Lung (tissue), 17 donors: ENCODE measurements at places on chromosomes 11 and 22. TPM values are rescaled to one million over a fixed set of nuclear protein-coding genes. Genes with fewer than 3 reads are reported as not detected.

DNA sequence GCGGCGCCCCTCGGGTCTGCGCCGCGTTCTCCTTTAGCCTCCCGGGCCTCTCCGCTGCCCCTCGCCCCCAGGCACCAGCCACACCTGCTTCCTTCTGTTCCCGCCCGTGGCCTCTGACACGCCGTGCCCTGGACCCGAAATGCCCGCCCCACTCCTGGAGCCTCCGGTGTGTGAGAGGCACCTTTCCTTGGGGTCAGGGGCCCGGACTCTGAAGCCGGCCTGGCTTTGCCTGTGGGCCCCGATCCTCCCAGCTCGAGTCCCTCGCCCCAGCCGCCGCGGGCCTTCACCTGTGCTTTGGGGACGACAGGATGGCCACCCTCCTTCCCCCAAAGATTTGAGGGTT, 661 bp upstream of the CDPF1 start:
- DNase-seq: no peak

- DNase-seq: no peak
Measured at GRCh38 chr11:17643506-17644405, 75.6 kb upstream of the MYOD1 start.

DNA sequence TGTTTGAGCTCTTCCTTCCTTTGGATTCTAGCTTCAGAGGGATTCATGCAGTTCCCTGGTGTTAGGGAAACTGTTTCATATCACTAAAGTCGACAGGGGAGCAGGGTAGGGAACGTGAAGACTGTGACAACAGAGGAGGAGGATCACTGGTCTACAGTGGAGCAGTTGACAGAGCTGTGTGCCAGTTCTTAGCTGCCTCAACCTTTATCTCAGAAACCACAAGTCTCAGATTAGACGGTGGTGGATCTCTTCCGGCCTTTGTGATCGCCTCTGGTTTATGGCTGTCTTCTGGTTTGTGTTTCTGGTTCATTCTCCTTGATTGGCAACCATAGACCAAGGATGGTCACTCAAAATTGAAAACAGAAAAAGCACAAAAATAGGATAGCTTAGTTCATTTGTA, 538.9 kb upstream of the API5 start:
- no peak for DNase-seq

- DNase-seq: peak; percentile 1
Measured at GRCh38 chr11:134469627-134470026, 57.6 kb upstream of the B3GAT1 start.

GRCh38 chr11:5293028-5293427, 8.7 kb downstream of the OR51B4 start:
- no peak for DNase-seq

- no peak for DNase-seq
Measured at GRCh38 chr22:39675947-39676346, 105.4 kb downstream of the CACNA1I start.

GRCh38 chr11:35014346-35014745, 97.9 kb downstream of the PDHX start:
- no peak for DNase-seq

Gene PLEKHB1
- total RNA-seq: 9.6 TPM

Gene RAPSN
- 1.5 TPM for total RNA-seq

- no peak for DNase-seq
Measured at GRCh38 chr22:45272498-45272897, 12.3 kb upstream of the UPK3A start.

GRCh38 chr22:36010090-36010489, 18.5 kb downstream of the RBFOX2 start:
- DNase-seq: no peak

DNA sequence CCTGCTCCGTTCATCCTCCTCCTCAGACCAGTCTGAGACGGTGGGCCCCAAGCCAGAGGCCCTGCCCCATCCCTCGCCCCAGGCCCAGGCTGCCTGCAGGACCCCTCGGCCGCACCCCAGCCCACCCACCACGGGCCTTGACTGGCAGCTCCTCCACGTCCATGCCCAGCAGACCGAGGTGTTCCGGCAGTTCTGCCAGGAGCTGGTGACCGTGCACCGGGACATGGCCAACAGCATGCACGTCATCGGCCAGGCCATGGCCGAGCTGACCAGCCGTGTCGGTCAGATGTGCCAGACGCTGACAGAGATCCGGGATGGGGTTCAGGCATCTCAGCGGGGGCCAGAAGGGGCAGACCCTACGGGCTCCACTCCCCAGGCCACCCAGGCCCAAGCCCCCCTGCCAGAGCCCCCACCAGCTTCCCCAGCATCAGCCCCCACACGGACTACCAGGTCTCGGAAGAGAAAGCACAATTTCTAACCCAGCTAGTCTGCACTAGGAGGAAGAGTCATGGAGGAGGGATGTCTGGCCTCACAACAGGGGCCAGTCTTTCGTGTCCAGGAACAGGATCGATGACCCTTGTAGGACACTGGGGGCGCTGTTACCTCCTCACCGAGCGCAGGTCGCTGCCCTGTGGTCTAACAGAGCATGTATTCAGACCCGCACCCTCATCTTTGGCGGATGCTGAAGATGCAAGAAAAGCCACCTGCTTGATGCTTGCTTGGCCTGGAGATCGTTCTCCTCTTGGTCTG, 66.3 kb downstream of the PRDM11 start:
- no peak for DNase-seq

Gene FAM83F
- 1.0 TPM for total RNA-seq

Gene FADS1
- 35.7 TPM for total RNA-seq

Gene TMEM132A
- 18.6 TPM for total RNA-seq

DNA sequence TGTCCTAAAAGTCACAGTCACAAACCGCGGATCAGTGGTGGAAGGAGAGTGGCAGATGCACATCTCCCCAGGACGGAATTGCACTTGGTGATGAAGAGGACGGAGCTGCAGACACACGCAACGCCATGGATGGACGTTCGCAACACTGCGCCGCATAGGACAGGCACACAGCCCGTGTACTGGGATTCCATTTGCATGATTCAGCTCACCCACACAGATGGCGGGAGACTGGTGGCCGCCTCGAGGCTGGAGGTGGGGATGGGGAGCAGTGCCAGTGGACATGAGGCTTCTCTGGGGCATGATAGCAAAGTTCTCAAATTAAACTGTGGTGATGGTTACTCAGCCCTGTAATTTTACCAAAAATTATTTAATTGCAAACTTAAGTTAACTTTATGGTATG, 37.4 kb downstream of the DUSP8 start:
- no peak for DNase-seq

GRCh38 chr11:45319077-45319476, 32.9 kb upstream of the SYT13 start:
- no peak for DNase-seq

- DNase-seq: no peak
Measured at GRCh38 chr11:68827733-68828132, 14.0 kb downstream of the CPT1A start.

DNA sequence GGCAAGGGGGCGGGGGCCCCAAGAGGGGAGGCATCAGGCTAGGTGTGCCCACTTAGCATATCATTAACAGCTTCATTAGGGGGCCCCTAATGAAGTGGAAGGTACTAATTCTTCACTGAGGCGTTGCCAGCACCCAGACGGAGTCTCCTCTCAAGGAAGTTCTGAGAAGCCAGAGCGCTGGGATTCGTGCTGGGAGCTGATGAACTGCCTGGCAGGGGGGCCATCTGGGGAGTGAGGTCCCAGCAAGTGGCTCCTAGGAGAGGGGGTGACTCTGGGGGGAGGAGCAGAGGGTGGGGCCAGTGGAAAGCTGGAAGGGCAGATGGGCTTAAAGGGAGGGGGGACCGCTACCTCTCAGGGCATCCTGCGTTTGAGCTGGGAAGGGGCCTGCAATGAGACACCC, 29.8 kb downstream of the DAGLA start:
- DNase-seq: no peak

- DNase-seq: no peak
Measured at GRCh38 chr11:57073128-57073527, 84.4 kb downstream of the OR5AK2 start.

DNA sequence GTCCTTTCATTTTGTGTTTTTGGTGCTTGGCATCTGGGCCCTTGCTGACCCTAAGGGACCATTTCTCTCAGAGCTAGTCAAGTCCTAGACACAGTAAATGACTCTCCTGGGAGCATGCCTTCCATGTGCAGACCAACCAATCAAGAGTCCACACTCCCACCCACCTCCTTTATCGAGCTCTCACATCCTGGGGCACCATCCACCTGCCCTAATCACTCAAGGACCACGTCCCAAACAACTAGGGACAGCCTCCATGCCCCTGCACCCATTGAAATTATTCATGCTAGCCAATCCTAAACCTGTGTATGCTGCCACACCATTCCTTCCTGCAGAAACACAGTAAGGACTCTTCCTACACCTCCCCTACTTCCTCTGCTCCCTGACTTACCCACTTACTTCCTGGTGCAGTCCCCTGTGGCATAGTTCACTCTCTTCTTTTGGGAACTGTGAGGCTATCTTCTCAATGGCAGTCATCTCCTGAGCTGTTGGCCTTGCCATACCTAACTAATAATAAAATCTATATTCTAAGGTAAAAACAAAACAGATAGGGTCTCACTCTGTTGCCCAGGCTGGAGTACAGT, 6.4 kb upstream of the SAA2 start:
- DNase-seq: no peak

- DNase-seq: no peak
Measured at GRCh38 chr11:2517386-2518064, 72.7 kb downstream of the KCNQ1 start.

DNA sequence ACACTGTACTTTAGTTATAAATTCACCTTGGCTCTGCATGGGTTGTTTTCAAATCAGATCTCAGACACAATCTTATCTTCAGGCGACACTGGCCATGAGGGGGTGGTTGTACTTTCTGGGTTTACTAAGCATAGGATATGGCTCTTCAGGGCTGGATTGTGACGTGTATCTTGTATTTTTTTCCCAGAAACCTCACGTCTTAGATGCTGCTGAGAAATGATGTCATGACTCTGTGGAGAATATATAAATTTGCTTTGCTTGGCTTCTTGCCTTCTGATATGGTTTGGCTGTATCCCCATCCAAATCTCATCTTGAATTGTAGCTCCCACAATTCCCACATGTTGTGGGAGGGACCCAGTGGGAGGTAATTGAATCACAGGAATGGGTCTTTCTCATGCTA, 82.8 kb upstream of the VSTM5 start:
- DNase-seq: no peak

Gene ZBTB16
- 224 TPM for total RNA-seq

- DNase-seq: no peak
Measured at GRCh38 chr11:104094576-104094975, 58.1 kb downstream of the DDI1 start.

DNA sequence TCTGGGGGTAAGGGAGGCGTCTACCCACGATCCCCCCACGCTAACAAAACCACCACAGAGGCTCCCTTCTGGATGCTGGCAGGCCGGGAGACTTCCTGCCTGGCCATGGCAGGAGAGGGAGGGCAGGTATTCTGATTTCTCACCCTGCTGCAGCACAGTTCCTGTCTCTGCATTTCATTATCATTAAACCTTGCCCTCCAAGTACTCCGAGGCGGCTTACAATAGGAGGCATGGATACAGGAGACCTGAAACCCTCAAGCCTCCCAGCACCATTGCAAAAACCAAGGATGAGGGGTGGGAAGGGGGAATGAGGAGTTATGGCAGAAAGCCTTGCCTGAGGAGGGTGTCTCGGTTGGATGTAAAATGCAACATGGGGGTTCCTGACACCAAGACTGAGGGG, 44.1 kb upstream of the MN1 start:
- DNase-seq: no peak

GRCh38 chr22:48803948-48804810, 1023.5 kb downstream of the BRD1 start:
- DNase-seq: no peak

GRCh38 chr11:120565466-120566155, 54.1 kb downstream of the GRIK4 start:
- DNase-seq: no peak

Gene PSMA1
- total RNA-seq: 129 TPM

DNA sequence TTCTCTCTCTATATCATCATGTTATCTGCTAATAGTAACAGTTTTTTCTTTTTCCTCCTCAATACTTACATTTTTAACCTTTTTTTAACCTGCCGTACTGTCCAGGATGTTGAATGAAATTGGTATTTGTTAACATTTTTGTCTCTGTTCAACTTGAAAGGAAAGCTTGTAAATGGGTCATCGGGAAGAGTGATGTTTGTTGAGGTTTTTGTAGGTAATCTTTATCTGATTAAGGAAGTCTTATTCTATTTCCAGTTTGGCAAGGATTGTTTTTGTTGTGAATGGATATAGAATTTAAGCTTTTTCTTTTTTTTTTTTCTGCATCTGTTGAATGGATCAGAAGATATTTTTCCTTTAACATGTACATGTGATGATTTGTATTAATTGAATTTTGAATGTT, 8.1 kb upstream of the NNMT start:
- DNase-seq: no peak

DNA sequence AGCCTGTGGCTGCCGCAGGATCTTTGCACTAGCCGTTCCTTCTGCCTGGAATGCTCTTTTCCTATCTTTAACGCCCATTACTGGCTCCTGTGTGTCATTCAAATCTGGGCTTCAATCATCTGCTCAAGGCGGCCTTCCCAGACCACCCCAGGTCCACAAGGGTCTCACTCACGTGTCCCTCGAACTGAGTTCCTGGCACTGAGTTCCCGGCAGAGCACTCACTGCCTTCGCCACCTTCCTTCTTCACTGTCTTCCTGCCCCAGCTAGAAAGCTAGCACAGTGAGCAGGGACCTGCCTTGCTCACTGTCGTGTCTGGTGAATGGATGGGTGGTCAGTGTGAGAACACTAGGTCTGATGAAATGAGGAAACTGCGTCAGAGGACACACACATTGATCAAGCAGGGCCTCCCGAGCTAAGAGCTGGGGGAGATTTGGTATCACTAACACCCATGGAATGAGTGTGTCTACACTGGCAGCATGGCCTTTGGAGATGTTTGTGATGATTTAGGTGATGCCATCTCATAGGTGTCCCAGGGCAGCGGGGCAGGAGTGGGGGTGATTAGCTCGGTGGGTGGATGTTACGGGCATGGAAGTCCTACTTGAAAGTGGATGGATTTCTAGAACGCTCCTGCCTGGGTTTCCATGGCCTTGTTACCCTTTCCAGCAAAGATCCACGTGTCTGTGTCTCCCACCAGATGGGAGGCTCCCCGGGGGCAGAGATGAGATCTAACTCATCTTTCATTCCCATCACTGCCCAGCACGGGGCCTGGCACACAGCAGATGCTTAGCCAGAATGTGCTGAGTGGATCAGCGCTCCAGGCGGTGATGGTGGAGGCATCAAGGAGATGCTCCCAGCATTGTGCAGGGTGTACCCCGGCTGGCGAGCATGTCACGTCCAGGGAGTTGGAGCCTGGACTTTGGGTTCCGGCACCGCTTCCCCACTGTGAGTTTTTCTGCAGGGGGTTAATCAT, 64.5 kb downstream of the SHISAL1 start:
- DNase-seq: no peak

GRCh38 chr11:115194802-115195110, 309.5 kb downstream of the CADM1 start:
- DNase-seq: peak; percentile 84

DNA sequence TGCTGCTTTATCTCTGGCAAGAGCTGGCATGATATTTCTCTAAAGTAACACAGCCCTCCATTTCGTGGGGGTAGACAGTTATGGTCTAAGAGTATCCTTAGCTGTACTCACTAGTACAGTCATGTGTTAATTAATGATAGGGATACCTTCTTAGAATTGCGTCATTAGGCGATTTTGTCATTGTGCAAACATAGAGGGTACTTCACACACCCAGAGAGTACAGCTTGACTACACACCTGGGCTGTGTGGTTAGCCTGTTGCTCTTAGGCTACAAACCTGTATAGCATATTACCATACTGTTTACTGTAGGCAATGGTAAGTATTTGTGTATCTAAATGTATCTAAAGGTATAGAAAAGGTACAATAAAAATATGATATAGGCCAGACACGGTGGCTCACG, 17.0 kb downstream of the XRCC6 start:
- DNase-seq: no peak
